Pancreas (tissue), 10 donors: ENCODE measurements at places on chromosomes 4 and X. TPM values are rescaled to one million over a fixed set of nuclear protein-coding genes. Genes with fewer than 3 reads are reported as not detected.

DNA sequence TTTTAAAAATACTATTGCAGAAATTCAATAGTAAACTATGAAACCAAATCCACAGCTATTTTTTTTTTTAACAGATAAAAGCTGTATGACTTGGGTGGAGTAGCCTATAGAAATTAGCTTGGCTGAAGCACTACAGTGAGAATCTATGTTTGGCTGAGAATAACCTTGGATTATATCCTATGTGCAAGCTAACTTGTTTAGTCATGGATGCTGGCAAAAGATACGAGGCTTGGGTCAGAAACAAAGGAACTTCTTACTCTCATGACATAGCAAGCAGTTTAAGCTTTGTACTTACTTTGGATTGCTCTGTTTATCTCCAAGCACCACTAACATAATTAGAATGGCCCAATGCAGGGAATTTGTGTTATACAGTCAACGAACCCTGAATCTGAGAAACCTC lies 119.2 kb upstream of the GRID2 start:
- H3K27ac ChIP-seq, result no peak overlapping the region
- H3K36me3 ChIP-seq, result no peaks in the 10 kb centered on the region
- DNase-seq, result no peak
- no peak overlapping the region for H3K4me3 ChIP-seq

- H3K27me3 ChIP-seq, result no peaks in the 10 kb centered on the region
- H3K27ac ChIP-seq, result no peak overlapping the region
- no peak overlapping the region for H3K4me3 ChIP-seq
- no peak for DNase-seq
- H3K36me3 ChIP-seq, result no peaks in the 10 kb centered on the region
Measured at GRCh38 chrX:132165651-132166050, 37.8 kb upstream of the FRMD7 start.

DNA sequence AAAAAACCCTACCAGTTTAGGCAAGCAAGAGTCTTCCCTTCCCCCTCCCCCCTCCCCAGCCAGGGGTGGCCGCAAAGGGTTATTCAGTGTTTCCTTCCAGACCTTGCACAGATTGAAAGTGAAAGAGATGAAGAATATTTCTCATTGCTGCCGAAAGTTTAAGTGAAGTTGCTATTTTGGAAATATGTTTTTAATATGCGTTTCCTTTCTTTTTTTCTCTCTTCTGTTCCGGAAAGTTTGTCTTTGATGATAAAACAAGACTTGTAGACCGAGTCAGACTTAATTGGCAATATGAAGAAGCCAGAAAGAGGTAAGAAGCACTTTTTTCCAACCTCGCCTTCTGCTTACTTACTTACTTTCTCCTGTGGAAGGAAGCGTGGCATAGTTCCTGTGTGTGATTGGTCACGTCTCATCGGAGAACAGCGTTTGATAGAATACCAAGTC lies 58.5 kb upstream of the CLCN4 start:
- H3K4me1 ChIP-seq, result peaks cover 6% of the 10 kb centered on the region
- no peaks in the 10 kb centered on the region for H3K36me3 ChIP-seq
- no peak overlapping the region for H3K4me3 ChIP-seq
- H3K27me3 ChIP-seq, result no peaks in the 10 kb centered on the region
- peak overlapping the region; percentile 2 for H3K27ac ChIP-seq

- no peaks in the 10 kb centered on the region for H3K36me3 ChIP-seq
- H3K4me3 ChIP-seq, result no peak overlapping the region
- no peak for DNase-seq
Measured at GRCh38 chrX:85052205-85052604, 48.5 kb downstream of the APOOL start.

PAGE2B gene
- total RNA-seq, result not detected

DNA sequence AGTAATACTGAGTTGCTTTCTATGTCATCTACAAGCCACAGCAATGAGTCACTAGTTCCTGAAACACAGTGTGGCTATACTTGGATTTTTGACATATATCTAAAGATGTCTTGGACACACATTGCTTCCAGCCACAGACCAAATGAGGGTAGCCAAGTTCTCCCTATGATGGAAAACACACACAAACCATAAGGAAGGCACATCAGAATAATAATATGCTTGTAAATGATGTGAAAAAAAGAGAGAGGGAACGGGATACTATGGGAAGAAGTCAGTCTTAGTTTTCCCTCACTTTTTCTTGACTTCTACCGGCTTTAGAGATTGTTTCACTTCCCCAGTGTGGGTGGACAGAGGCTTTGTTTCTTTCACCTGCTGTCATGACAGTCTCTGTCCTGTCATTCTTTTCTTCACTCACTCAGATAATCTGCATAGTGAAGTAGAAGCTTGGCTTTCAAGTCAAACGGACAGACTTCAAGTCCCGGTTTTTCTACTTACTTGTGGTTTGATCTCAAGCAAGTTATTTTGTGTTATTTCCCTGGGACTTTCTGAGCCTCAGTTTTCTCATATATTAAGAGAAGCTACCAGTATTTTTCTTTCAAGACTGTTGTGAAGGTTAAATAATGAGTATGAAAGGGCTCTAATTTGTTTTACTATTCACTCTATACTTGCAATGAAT lies 34.7 kb downstream of the P2RY10 start:
- no peaks in the 10 kb centered on the region for H3K27me3 ChIP-seq
- no peaks in the 10 kb centered on the region for H3K4me1 ChIP-seq
- H3K4me3 ChIP-seq, result no peak overlapping the region
- no peak overlapping the region for H3K27ac ChIP-seq
- DNase-seq, result no peak
- no peaks in the 10 kb centered on the region for H3K36me3 ChIP-seq

ASB11 gene
- 0.22 TPM for total RNA-seq

DNA sequence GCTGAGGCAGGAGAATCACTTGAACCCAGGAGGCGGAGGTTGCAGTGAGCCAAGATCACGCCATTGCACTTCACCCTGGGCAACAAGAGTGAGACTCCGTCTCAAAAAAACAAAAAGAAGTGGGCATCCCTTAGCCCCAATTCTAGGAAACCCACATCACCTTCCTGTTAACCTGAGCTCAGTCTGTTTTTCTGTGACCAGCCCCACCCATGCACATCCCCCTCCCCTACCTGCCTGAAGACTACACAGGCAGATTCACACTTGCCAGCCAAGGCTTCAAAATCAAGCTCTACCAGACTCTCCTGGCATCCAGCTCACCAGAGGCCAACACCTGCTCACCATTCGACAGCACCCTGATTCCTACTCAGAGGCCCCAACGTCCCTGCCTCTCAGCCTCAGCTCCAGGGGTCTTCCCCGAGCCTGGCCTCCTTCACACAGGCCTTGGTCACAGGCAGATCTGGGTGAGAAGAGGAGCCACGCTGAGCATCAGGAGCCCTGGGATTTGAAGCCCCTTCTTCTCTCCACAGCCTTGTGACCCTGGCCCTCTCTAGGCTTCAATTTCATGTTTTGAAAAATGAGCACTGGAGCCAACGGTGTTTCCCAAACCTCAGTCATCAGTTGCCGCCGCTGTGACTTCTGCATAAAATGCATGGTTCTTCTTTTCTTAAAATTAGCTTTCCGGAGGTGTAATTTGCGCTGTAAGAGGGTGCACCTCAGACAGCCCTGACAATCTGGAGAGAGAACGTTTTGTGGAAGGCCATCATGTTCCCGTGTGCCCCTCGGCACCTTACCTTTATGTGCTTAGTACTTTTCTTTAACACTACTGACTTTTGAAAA lies 47.3 kb downstream of the JAKMIP1 start:
- H3K4me3 ChIP-seq, result no peak overlapping the region
- no peaks in the 10 kb centered on the region for H3K36me3 ChIP-seq
- H3K27me3 ChIP-seq, result no peaks in the 10 kb centered on the region
- no peak overlapping the region for H3K27ac ChIP-seq
